ENCODE measurements at places on chromosomes 1 and 21.

- no peak for DNase-seq
Observed at GRCh38 chr1:94104776-94105580, 16.0 kb downstream of the ABCA4 start.

DNA sequence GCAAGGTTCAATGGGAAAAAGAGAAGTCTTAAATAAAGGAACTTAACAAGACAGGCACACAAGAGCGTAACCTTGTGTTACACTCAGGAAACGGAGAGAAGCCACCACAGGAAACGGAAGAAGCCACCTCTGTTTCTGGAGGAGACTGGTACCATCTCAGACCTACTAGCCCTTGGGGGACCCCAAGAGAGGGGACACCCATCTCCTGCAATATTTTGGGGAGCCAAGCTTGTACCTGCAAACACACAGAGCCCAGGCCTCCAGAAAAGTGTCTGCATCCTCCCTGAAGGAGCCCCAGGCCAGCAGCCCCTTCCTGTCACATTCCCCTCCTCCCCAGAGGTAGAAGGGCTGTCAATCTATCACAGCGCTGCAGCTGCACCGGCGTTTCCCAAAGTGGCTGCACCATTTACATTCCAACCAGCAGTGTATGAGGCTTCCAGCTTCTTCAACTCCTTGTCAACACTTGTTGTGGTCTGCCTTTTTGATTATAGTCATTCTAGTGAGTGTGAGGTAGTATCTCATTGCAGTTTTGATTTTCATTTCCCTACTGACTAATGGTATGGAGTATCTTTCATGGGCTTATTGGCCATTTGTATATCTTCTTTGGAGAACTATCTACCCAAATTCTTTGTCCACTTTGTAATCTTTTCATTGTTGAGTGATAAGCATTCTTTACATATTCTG is 23.0 kb upstream of the PADI1 start:
- DNase-seq = no peak

GRCh38 chr1:91171898-91172297 is 150.1 kb upstream of the ZNF644 start:
- no peak for DNase-seq

- DNase-seq = no peak
Observed at GRCh38 chr1:160859166-160859565, 3.5 kb downstream of the CD244 start.

GRCh38 chr1:83545066-83545862 is 453.7 kb downstream of the TTLL7 start:
- DNase-seq = no peak

DNA sequence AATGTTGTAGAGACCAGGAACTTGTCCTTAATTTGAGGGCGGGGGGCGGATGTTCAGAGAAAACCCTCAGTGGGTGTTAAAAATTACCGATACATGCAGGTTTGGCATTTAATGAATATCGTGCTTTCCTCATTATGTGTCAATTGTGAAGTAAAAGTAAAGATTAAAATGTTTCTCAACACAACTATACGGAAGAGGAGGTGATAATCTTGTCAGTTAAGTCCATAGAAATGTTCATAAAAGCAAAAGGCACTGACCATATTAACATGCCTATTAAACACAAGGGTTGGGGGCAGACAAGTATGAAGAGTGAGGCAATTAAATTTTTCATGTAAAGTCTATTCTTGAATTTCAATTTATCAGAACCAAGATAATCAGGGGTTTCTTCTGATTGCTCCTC is 1.3 kb downstream of the BRINP3 start:
- DNase-seq = no peak

GRCh38 chr1:108962681-108963051 is 618 bp downstream of the CLCC1 start:
- peak; percentile 42 for DNase-seq

- DNase-seq = no peak
Observed at GRCh38 chr21:14557413-14557812, 11.3 kb upstream of the SAMSN1 start.

DNA sequence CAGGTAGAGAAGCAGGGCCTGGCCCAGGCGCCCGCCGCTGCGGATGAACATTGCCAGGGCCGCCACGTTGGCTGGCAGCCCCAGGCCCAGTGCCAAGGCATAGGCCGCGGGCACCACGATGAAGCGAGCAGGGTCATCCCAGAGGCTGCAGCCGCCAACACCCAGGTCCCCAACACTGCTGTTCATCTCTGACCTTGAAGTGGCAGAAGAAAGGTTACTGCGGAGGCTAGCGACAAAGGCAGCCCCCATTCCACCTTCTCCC is 8.0 kb downstream of the TMEM35B start:
- no peak for DNase-seq

DNA sequence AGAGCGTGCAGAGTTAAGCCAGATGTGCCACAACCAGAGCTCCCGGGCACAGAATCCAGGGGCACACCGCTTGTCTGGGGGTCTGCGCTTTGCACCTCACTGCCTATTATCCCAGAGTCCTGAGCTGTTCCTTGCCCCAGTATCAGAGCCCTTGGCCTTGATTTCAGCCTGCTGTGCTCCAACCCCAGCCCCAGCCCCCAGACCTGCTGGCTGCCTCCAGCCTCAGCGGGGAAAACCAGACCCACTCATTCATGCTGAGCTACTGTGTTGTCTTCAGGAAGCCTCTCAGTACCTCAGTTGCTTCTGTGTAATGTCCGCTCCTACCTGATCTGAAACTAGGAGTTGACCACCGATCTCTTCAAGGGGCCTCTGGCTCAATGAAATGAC is 1.1 kb downstream of the IKBKE start:
- DNase-seq = no peak

- no peak for DNase-seq
Observed at GRCh38 chr1:41745022-41745421, 173.7 kb downstream of the HIVEP3 start.

- DNase-seq = no peak
Observed at GRCh38 chr1:215056584-215056983, 26.0 kb upstream of the KCNK2 start.

All from stimulated activated CD4-positive, alpha-beta T cell treated with anti-CD3 and anti-CD28 coated beads, Interleukin-1b, Interleukin-23, amount 100 ng/mL, for 48 hours (primary cell).